ENCODE measurements at places on chromosomes 5 and 9.

GRCh38 chr5:168796593-168797580 lies 217.7 kb upstream of the PANK3 start:
- no peak for DNase-seq

DNA sequence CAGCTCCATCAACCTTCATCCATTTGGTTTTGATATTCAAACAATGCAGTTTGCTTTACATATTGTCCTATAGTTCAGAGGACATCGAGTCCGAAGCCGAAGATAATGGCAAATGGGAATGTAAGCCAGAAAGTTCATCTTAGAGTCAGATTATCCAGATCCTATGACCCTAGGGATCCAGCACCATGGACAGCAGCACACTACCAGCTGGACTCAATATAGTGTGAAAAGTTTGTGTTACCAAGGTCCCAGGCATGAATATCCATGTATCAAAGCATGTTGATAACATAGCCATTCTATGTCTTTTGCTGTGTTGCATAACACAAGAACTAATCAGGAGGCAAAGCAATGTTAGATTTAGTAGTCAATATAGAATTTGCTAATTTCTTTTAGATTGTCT lies 46.3 kb downstream of the FSTL4 start:
- DNase-seq, result no peak

- DNase-seq, result no peak
These were observed 25.9 kb upstream of the MEGF9 start for GRCh38 chr9:120740132-120740531.

GRCh38 chr5:140641716-140642115 lies 2.5 kb downstream of the TMCO6 start:
- no peak for DNase-seq

DNA sequence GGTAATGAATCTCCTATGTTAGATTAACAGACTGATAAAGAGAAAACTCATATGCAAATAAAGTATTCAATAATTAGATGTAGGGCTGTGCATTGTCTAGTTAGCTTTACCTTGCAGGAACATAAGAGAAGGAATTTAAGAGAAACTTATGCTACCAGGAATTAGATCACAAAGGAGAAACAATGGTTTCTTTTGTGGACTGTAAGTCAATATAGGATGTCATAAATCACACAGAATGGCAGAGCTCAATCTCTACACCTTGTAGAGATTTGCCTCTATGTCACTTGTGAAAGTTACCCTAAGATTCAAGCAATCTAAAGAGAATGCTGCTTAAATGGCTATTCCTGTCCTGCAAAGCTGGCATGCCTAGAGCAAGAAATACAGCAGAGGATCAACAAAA lies 26.0 kb downstream of the SLCO4C1 start:
- no peak for DNase-seq

DNA sequence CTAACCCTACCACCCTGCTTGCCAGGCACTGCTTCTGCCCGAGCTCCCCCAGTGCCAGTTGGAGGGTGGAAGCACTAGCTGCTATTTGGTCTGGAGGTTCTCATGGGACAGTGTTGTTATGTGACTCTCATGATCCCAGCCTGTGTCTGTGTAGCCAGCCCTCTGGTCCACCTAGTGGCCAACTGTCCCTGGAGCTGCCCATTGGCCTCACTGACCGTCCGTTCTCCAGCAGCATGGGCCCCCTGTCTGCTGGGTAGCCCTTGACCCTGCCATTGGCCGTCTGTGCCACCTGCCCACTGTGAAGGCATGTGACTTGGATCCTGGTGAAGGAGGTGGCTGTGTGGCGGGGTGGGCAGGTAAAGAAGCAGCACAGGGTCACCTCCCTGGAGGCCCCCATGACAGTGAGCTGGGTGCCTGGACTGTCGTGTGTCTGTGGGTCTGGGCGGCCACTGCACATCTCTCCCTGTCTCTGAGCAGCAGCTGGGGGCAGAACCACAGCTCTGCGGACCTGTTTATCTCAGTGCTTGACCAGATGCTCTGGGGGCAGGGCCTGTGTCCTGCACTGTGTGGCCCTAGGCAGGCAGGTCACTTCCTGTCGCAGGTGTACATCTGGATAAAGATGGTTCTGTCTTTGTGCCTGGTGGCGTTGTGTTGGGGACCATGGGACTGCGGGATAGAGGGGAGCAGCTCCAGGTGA lies 11.4 kb downstream of the PHF2 start:
- DNase-seq, result no peak

DNA sequence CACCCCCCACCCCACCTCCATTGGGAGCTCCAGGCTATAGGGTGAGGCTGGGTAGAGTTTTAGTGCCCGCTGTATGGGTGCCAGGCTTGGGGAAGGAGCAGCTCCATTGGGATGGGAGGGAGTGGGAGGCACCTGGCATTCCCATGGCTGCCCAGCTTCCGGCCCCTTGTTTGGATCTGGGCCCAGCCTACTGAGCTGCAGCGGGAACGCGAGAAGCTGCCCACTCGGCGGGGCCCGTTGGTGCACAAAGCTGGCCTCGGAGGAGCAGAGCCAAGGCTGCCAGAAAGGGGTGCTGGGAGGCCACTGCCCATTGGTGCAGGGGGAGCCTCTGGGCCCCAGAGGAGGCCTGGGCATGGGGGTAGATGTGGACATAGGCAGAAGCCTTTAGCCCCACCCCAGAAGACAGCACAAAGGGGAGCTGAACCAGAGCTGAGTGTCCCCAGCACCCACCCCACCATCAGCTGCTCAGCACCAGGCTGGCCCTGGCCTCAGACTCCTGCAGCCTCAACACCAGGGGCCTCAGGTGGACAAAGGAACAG lies 4.4 kb downstream of the LCN9 start:
- DNase-seq, result no peak

- DNase-seq, result no peak
These were observed 6.7 kb downstream of the PTCH1 start for GRCh38 chr9:95509851-95510708.

DNA sequence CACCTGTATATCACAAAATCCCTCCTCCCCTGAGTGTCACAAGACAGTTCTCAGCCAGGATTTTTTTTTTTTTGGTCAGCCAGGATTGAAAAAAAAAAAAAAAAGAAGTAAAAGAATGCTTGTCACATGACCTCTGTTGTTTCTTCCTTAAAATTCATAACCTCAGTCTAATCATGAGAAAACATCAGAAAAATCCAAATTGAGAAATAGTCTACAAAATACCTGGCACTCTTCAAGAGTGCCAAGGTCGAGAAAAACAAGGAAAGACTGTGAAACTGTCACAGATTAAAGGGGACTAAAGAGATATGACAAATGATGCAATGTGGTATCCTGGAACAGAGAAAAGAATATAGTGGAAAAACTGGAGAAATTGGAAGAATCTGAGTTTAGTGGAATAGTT lies 58.5 kb upstream of the SUB1 start:
- DNase-seq, result no peak

DNA sequence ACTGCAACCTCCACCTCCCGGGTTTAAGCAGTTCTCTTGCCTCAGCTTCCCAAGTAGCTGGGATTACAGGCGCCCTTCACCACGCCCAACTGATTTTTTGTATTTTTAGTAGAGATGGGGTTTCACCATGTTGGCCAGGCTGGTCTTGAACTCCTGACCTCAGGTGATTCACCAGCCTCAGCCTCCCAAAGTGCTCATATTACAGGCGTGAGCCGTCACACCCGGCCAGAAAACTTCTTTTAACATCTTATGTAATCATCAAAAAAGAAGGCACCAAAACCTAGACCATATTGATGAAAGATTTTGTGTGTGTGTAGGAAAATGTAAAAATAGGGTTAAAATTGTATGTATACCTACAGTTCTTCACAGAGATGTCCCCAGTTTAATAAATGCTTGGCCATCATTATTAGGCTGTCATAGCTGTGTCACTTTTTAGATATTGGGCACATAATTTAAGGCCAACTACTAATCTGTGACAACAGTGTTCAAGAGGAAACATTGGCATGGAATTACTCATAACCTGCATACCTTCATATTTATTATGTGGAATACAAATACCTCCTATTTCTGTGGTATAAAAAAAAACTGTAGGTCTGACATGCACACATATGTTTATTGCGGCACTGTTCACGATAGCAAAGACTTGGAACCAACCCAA lies 44.4 kb downstream of the RAD50 start:
- no peak for DNase-seq

DNA sequence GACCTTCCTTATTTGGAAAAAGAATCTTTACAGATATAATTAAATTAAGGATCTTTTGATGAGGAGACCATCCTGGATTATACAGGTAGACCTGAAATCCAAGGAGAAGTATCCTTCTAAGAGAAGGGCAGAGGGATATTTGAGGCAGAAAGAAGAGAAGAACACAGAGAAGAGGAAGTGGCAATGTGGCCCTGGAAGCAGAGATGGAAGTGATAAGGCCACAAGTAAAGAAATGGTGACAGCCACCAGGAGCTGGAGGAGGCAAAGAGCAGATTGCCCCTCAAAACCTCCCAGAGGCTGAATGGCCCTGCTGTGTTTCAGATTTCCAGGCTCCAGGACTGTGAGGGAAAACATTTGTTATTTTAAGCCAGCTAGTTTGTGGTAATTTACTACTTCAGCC lies 93.0 kb upstream of the ANKRD55 start:
- no peak for DNase-seq

DNA sequence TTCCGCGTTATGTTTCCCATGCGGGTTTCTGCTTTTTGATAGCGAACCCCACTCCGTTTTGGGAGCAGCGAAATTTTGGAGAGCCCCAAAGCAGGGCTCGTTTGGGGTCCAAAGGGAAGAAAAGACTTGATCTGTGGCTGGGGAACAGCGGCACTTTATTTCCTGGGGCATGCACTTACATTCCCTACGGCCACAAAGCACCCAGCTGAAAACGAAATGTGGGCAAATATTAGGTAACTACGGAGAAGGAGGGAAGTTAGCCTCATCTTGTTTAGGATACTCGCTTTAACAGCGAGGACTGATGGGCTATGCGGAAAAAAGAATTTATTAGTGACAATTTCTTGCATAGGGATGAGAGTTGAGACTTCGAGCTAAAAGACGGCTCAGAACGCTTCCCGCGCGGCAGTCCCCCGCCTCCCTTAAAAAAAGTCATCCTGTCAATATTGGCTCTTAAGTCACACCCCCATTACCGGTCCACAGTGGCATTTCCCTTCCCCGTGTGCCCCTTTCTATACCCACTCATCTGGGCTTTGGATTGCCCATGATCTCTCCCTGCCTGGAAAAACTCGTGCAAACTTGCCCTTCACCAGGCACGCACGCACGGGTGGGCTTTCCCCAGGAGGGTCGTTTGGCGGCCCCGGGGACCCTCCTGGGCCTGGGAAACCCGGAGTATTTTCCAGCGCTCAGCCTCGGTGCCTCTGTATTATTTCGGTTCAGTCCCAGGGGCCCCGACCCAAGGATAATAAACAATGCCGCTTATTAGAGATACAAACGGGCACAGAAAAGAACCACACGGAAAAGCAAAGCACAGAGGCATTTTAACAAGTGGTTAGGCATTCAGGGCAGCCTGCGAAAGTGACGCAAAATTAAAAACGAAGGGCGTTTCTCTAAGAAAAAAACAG lies 35.8 kb upstream of the NFIB start:
- no peak for DNase-seq

- DNase-seq, result no peak
These were observed 246.6 kb downstream of the TAF11L14 start for GRCh38 chr5:17880869-17881268.

All from stimulated activated CD4-positive, alpha-beta T cell treated with anti-CD3 and anti-CD28 coated beads, Interleukin-15, amount 100 ng/mL, for 1 hour (primary cell).